ENCODE measurements at places on chromosomes 12 and 14. TPM values are rescaled to one million over a fixed set of nuclear protein-coding genes. Genes with fewer than 3 reads are reported as not detected.

LPCAT3 gene
- total RNA-seq: 17.9 TPM

APOF gene
- total RNA-seq: not detected

FOXN4 gene
- not detected for total RNA-seq

FGF6 gene
- total RNA-seq: not detected

FAIM2 gene
- 2.6 TPM for total RNA-seq

ORMDL2 gene
- 24.9 TPM for total RNA-seq

RNF212B gene
- total RNA-seq: not detected

DLGAP5 gene
- total RNA-seq: 66.5 TPM

TAS2R30 gene
- total RNA-seq: 3.6 TPM

HOXC6 gene
- total RNA-seq: under 0.01 TPM

RERGL gene
- not detected for total RNA-seq

SLC39A5 gene
- total RNA-seq: not detected

MARS1 gene
- total RNA-seq: 126 TPM

KERA gene
- not detected for total RNA-seq

AGAP2 gene
- total RNA-seq: 0.15 TPM

MYH6 gene
- total RNA-seq: not detected

CCDC175 gene
- not detected for total RNA-seq

PDE3A gene
- 2.6 TPM for total RNA-seq

KRT80 gene
- total RNA-seq: not detected

LTA4H gene
- 110 TPM for total RNA-seq

RDH5 gene
- total RNA-seq: 58.9 TPM
